Pons (tissue), 1 donor: ENCODE measurements at places on chromosomes 12 and 14.

DNA sequence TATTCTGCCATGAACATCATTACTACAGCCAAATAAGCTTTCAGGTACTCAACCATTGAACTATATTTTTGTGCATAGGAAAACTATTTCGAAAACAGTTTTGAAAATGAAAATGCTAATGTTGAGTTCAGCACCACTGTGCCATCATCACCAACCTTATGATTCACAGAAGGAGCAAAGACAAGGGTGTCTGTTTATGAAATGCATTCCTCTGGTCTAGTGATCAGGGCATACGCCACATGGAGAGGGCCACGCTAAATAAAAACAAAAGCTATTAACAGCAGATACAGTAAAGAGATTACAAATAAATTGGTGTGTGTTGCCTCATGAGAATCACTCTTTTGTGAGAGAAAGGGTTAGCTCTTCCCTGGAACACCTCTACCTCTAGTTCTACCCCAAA is 43.2 kb upstream of the BMAL2 start:
- no peak for DNase-seq

- DNase-seq, result no peak
Observed at GRCh38 chr12:63090716-63091115, 60.3 kb downstream of the AVPR1A start.

DNA sequence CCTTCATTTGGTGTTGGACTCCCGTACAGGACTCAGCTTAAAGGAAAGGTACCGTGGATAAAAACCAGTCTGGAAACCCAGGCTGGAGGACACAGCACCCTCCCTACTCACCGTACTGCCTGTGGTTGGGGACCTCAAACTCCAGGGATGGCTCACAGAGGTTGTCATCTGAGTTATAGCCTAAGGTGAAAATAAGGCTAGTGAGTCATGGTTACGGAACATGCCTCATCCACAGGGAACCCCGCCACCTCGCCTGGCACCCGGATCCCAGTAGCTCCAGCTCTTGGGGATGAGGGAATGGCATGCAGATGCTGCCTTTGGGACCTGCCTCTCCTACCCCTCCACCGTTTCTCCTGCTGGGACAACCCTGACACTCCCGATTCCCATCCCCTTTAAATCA is 36.8 kb upstream of the GPR68 start:
- DNase-seq, result no peak

- DNase-seq, result no peak
Observed at GRCh38 chr14:89566180-89566579, 149.1 kb upstream of the FOXN3 start.

- DNase-seq, result no peak
Observed at GRCh38 chr14:80364274-80364673, 153.0 kb upstream of the DIO2 start.

- no peak for DNase-seq
Observed at GRCh38 chr12:34357791-34358190, 335.5 kb downstream of the ALG10 start.

DNA sequence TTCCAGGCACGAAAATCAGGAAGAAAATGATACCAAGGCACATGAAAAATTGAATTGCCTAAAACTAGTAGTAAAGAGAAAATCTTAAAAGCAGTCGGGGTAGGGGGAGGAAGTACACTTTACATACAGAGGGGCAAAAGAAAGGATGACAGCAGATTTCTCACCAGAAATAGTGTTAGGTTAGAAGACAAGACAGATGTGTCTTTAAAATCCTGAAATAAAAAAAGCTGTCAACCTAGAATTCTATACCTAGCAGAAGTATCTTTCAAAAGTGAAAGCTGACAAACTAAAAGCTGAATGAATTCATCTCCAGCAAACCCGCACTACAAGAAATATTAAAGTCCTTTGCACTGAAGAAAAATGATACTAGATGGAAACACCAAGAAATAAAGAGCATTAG is 280.4 kb downstream of the FOXN3 start:
- DNase-seq, result no peak

GRCh38 chr14:96929950-96930349 is 132.8 kb downstream of the VRK1 start:
- DNase-seq, result no peak

GRCh38 chr12:46371718-46372543 is 642 bp downstream of the SLC38A2 start:
- peak; percentile 61 for DNase-seq

DNA sequence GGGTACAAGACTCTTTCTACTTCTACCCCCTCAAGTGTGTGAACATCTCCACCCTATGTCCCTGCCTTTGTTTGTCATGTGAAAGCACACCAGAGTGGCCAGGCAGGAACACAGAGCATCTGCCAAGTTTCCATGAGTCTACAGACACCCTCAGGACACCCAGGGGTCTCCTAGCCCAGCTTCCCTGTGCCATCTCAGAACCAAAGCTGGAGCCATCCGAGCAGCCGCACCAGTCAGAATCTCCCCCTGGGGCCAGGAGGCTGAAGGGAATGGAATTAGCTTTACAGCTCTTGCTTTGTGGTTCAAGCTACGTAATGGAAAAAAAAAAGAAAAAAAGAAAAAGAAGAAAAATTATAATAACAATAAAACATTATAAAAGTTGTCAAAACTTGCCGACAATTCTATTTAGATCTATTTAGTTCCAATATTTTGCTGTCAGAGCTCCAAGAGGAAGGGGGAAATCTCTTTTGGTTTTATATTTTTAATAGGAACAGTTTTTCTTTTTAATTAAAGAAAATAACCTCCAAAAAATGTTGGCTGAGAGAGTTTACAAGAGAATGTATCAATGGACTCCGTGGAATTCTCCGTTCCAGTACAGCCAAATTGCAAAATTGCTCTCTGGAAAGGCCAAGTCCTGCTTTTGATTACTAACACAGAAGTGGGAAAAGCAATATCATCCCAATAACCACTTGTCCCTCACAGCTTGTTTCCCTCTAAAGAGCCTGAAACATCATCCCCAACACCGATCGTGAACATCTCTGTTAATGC is 37.1 kb downstream of the TBX5 start:
- DNase-seq, result no peak

GRCh38 chr14:81415781-81416180 is 15.7 kb upstream of the STON2 start:
- DNase-seq, result peak; percentile 20

GRCh38 chr12:31008241-31008761 is 65.4 kb upstream of the DDX11 start:
- DNase-seq, result no peak

DNA sequence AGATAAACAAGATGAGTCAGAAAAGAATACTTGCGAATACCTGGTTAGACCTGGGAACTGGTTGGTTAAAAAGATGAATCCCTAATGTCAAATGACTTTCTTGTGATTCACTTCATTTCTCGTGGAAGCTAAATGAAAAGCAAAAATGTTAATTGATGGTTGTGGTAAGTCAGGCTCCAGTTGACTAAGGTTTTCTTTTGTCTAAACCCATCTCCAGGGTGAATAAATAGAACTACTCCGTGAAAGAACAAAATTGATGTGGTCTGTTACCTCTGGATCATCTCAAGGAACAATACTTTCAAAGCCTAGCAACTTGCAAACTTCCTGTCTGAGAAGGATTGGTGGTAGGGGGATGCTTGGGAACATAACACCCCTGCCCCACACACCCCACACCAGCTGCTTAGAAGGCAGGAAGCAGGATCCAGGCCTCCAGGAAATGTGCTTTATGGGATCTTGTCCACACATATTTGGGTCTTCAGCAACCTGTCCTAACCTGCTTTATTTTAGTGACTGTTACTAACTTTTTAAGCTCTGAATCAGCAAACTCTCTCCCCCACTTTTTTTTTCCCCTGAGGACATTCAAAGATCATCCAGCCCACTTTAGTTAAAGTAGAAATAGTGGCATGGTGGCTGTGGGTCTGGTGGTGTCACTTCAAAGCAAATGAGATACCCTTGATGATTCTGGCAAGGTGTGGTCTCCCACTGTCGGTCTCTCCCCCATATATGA is 60.4 kb upstream of the PTHLH start:
- DNase-seq, result no peak

DNA sequence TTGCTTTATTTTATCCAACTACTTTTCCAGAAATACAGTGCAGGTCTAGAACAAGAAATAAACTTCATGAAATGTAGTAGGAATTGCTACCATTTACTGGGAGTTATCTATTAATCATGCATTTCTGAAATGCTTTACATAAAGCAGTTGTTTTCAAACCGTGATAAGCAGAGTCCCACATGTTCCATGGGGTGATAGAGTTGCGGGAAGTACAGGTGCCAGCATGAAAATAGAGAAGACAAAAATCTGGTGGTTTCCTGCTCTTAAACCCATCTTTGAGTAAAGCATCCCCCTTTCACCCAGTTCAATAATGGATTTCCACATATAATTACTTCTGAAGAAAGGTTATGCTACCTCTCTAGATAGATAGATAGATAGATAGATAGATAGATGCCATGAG is 123.7 kb upstream of the PDZRN4 start:
- no peak for DNase-seq

DNA sequence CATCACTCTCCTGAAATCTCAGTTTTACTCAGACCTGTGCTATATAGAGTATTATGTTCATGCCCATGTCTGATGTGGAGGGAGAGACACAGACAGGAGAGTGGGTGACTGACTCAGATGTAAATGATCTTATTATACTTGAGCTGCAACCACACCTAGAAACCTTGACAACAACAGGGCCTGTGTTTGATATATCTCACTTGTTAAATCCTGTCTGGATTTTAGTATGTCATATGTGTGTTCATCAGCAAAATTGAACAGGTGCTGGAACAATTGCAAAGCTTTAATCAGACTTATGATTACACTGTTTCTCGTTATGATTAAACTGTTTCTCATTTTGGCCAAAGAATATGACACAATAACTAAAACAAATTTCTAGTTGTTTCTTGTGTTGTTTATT is 37.7 kb downstream of the DIP2B start:
- DNase-seq, result no peak

- no peak for DNase-seq
Observed at GRCh38 chr12:25337916-25338315, 87.2 kb upstream of the KRAS start.

- peak; percentile 73 for DNase-seq
Observed at GRCh38 chr14:67674139-67674479, 323 bp downstream of the VTI1B start.

- peak; percentile 60 for DNase-seq
Observed at GRCh38 chr12:29152223-29152868, 3.3 kb downstream of the FAR2 start.

GRCh38 chr12:54565986-54566544 is 16.7 kb downstream of the PDE1B start:
- DNase-seq, result no peak

GRCh38 chr12:45651029-45651428 is 78.5 kb upstream of the ARID2 start:
- no peak for DNase-seq

- no peak for DNase-seq
Observed at GRCh38 chr12:6292606-6293005, 17.9 kb upstream of the PLEKHG6 start.

DNA sequence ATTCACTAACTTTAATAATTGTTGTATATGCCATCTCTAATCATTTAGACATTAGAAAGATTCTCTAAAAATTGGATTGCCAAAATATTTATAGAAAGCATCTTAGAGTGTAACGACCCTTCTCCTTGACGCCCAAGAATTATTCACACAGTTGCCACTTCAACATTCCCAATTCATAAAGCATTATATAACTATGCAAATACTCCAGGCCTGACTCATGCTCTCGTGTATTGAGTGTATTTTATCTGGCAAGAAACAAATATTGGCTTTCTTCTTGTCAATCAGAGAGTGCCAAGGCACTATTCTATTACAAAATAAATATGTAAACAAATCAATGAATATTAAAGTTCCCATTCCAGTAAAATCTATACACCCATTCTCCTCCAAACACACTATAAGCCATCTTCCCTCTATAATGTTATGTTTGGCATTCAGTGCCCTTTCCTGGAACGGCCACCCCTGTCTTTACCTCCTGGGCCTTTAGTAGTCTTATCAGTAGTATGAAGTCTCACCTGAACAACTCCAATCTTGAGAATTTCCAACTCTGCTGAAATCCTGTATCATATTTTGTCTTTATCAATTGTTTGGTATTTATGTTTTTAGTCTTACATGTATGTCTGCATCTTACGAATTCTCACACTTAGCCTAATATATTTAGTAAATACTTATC is 182.6 kb downstream of the PIK3C2G start:
- no peak for DNase-seq

DNA sequence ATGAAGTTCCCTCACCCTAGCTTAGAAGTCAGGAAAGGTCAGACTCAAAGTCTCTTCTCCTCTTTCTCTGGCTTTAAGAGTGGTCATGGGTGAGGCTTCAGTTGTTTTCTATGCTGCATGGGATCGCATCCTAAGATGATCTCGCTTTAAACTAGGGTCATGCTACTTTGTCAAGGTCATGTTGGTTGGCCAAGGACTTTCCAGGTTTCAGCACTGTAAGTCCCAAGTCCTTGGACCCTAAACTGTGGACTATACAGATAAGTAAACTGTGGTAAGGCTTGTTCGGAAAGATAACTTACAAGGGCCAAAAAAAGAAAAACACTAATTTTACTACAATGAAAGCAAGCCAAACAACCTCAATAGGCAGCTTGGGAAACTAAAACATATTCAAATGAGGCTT is 17.4 kb downstream of the HAL start:
- DNase-seq, result no peak

- peak; percentile 83 for DNase-seq
Observed at GRCh38 chr14:73785834-73786635, 65.6 kb upstream of the PTGR2 start.

DNA sequence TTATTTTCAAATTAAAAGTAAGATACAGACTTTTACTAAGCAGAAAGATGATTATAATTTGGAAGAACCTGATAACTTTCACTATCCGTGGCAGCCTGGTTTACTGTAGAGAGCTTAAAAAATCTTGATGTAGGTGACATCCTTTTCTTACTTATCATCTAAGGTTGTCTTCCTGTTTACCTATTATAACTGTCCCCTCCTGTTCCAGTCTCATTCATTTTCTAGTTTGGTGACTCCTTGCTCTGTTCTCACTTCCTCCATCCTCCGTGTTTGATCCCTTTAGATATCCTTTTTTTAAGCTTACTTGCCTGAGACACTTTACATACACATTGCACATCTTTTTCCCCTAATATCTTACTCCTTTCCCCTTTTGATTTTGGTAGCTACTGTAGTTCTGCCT is 27.5 kb downstream of the CCDC91 start:
- DNase-seq, result no peak

DNA sequence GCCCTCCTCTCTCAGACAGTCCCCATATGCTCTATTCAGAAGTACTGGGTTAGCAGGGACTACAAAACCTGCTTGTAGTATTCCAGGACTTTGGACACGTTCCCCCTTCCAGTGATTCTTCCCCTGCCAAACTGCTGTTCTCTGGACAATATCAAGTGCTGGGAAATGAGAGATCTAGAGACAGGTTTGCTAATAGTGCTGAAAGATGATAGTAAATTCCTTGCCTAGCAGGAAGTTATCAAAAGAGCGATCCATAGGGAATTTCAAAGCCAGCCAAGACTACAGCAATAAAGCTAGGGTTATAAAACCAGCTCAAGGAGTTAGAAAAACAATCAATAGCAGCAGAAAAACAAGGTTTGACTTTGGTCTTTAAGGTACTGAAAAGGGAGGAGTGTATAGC is 15.2 kb downstream of the SLC7A8 start:
- DNase-seq, result no peak
